Activated CD4-positive, alpha-beta T cell treated with anti-CD3 and anti-CD28 coated beads, Interleukin-2, amount 10 ng/mL, durations not matched to agents 7 days and 5 days (primary cell): ENCODE measurements at places on chromosomes 5 and 9. TPM values are rescaled to one million over a fixed set of nuclear protein-coding genes. Genes with fewer than 3 reads are reported as not detected.

- H3K36me3 ChIP-seq = no peaks in the 10 kb centered on the region
- H3K4me3 ChIP-seq = no peak overlapping the region
- H3K4me1 ChIP-seq = no peaks in the 10 kb centered on the region
- peaks cover 5% of the 10 kb centered on the region for H3K27me3 ChIP-seq
- no peak overlapping the region for H3K27ac ChIP-seq
Observed at GRCh38 chr5:94130077-94130476, 388.7 kb upstream of the POU5F2 start.

SPINK13 gene
- not detected for total RNA-seq

ADGRD2 gene
- total RNA-seq = not detected

- H3K36me3 ChIP-seq = no peaks in the 10 kb centered on the region
- no peak overlapping the region for H3K4me3 ChIP-seq
- H3K27me3 ChIP-seq = no peaks in the 10 kb centered on the region
- H3K4me1 ChIP-seq = no peaks in the 10 kb centered on the region
Observed at GRCh38 chr9:16309082-16309468, 561.4 kb downstream of the BNC2 start.

OR1J4 gene
- total RNA-seq = not detected

- no peak for DNase-seq
- H3K36me3 ChIP-seq = peaks cover 2% of the 10 kb centered on the region
- H3K4me1 ChIP-seq = no peaks in the 10 kb centered on the region
- no peak overlapping the region for H3K27ac ChIP-seq
- no peaks in the 10 kb centered on the region for H3K27me3 ChIP-seq
Observed at GRCh38 chr5:139117342-139117884, 80.8 kb downstream of the SIL1 start.

PCDHGB3 gene
- not detected for total RNA-seq

DNA sequence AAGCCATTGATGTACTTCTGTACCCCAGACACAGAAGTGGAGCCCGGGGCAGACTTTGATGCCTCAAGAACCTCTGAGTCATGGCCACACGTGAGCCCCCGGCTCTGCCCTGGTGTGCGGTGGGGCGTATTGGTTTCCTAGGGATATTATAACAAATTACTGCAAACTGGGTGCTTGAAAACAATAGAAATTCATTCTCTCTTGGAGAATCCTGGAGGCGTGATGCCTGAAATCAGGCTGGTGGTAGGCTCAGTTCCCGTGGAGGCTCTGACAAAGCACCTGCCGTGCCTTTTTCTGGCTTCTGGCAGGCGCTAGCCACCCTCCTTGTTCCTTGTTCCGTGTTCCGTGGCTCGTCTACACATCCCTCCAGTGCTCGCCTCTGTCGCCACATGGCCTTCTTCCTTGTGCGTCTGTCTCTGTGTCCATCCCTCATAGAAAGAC lies 24.2 kb downstream of the NEK6 start:
- no peak overlapping the region for H3K4me3 ChIP-seq
- peaks cover 18% of the 10 kb centered on the region for H3K4me1 ChIP-seq
- H3K27me3 ChIP-seq = no peaks in the 10 kb centered on the region
- H3K27ac ChIP-seq = no peak overlapping the region
- DNase-seq = no peak

SLC34A3 gene
- not detected for total RNA-seq

GRCh38 chr5:127615916-127616315 lies 33.0 kb upstream of the CTXN3 start:
- H3K27me3 ChIP-seq = no peaks in the 10 kb centered on the region
- no peak overlapping the region for H3K27ac ChIP-seq
- H3K4me3 ChIP-seq = no peak overlapping the region
- H3K36me3 ChIP-seq = no peaks in the 10 kb centered on the region

GRCh38 chr9:127132375-127132774 lies 9.9 kb upstream of the ANGPTL2 start:
- H3K4me1 ChIP-seq = no peaks in the 10 kb centered on the region
- no peak overlapping the region for H3K4me3 ChIP-seq
- no peak for DNase-seq
- H3K27ac ChIP-seq = no peak overlapping the region
- peaks cover 3% of the 10 kb centered on the region for H3K27me3 ChIP-seq
- no peaks in the 10 kb centered on the region for H3K36me3 ChIP-seq

GRCh38 chr5:81626524-81626923 lies 124.4 kb downstream of the SSBP2 start:
- H3K27me3 ChIP-seq = no peaks in the 10 kb centered on the region
- DNase-seq = no peak
- no peak overlapping the region for H3K27ac ChIP-seq
- peaks cover 27% of the 10 kb centered on the region for H3K36me3 ChIP-seq

DNA sequence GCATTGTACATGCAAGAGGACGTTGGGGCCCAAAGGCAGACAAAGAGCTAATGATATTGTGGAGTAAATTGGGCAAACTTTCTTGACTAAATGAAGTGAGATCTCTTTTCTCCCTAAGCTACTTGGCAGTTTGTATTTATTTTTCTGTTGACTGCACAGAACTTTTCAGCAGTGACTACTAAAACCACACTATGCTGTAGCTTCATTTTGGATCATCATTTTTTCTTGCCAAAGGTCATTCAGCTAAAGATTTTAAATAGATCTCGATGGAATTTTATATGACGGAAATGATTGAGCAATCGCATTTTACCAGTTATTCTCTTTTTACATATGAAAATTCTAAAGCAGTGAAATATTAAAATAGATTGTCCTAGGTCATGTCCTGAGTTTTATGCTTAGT lies 286.1 kb upstream of the ACTBL2 start:
- no peak for DNase-seq
- no peaks in the 10 kb centered on the region for H3K4me1 ChIP-seq
- H3K4me3 ChIP-seq = no peak overlapping the region
- no peaks in the 10 kb centered on the region for H3K36me3 ChIP-seq

DNA sequence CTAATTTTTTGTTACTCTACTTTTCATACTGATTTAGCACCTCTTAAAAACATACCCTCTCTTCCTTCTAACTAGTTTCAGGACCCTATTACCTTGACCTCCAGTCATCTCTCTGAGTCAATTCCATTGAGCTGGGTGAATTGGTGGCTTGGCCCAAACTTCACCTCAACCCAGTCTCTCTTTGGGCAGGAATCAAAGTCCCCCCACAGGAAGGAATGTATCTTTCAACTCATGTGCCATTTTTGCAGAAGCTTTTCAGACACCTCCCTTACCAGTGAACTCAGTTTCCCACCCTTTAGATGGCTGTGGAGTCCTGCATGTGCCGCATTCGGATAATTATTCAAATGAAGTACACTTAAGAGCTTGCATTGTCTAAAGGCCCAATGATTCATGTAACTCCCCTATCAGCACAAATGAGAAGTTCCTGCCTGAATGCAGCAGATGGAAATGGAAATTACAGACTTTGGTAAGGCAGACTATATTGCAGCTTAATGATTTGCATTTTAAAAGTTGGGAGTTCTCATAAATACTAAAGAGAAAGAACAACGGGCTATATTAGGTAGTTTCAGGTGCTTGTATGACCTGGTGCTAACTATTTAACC lies 693.5 kb downstream of the PTPRD start:
- H3K4me1 ChIP-seq = no peaks in the 10 kb centered on the region
- no peak overlapping the region for H3K27ac ChIP-seq
- no peaks in the 10 kb centered on the region for H3K27me3 ChIP-seq
- DNase-seq = no peak
- H3K36me3 ChIP-seq = no peaks in the 10 kb centered on the region

DNA sequence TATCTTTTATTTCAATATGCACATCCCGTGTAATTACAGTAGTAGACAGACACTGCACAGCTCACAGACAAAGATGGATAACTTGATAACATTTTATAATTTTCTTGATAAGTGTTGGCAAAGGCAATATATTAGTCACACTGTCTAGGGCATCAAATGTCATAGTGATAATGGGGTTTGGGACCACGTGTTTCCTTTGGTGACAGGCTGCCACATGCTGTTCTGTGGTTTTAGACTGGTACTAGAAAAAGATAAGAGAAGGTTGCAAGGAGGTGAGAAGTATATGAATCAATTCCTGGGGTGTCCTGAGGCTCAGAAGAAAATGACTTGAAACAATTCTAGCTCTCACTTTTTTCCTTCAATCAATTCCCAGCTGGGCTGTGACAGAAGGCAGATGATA lies 258.8 kb upstream of the CHD1 start:
- H3K27ac ChIP-seq = no peak overlapping the region
- no peaks in the 10 kb centered on the region for H3K4me1 ChIP-seq
- H3K4me3 ChIP-seq = no peak overlapping the region
- H3K36me3 ChIP-seq = no peaks in the 10 kb centered on the region
- no peaks in the 10 kb centered on the region for H3K27me3 ChIP-seq
